ENCODE measurements at places on chromosomes 1 and 21.

GRCh38 chr1:115317101-115318012 lies 20.7 kb downstream of the NGF start:
- DNase-seq, result no peak

GRCh38 chr1:66563094-66563800 lies 29.3 kb downstream of the SGIP1 start:
- no peak for DNase-seq

- no peak for DNase-seq
Measured at GRCh38 chr1:31568895-31569595, 7.3 kb upstream of the TINAGL1 start.

GRCh38 chr1:110243146-110243545 lies 33.0 kb downstream of the KCNC4 start:
- DNase-seq, result no peak

DNA sequence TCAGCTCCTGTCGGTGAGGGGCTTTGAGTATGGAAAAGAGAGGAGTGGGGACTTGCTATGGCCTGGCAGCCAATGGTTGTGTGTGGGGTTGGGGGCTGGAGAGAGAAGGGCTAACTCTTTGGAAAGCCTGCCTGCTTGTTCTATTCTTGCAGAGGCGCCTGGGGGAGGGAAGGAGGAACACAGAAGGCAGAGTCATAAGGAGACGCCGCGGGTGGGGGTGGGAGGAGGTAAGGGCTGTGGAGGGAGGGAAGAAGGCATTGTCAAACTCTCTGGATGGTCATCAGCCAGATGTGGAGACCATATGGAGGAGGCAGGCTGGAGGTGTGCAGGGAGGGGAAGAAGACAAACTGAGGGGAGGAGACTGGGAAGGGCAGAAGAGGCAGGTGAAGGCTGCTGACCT lies 70.0 kb downstream of the PLXNA2 start:
- DNase-seq, result no peak

- DNase-seq, result peak; percentile 81
Measured at GRCh38 chr1:150109586-150109985, 40.1 kb upstream of the PLEKHO1 start.

GRCh38 chr1:116545359-116545705 lies 25.5 kb downstream of the CD58 start:
- no peak for DNase-seq

DNA sequence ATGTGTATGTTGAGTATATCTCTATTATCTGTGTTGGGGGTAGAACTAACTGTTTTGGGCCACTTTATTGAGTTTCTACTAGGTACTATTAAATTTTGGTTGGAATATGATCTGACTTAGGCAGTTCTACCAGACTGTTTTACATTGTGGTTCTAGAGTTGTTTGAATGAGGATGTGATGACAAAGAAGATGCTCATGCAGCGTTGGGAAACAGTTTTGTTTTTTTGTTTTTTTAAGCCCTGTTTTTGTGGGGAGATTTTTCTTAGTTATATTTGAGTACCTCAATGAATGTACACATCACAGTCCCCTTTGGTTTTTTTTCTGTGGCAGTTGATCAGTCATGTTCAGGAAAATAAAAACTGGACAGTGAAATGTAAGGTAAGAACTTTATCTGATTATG lies 40.1 kb downstream of the TMED5 start:
- no peak for DNase-seq

DNA sequence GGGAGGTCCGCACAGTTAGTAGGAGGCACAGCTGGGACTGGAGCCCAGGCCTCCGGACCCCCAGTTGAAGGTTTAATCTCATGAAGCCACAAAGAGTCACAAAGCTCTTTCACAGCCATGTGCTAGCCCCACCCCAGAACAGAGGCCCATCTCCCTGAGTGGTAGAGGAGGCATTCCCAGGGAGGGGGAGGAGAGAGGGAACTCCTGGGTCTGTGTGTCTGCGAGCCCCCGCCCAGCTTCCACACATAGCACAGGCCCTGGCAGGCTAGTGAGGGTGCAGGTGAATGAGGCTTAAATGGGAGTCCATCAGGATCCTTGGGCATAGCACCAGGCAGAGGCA lies 197.8 kb downstream of the MATN1 start:
- DNase-seq, result no peak

- DNase-seq, result no peak
Measured at GRCh38 chr1:9315411-9316079, 22.9 kb downstream of the SPSB1 start.

- no peak for DNase-seq
Measured at GRCh38 chr1:172357753-172358385, 62.6 kb upstream of the C1orf105 start.

- DNase-seq, result no peak
Measured at GRCh38 chr1:153938996-153939395, 7.5 kb downstream of the DENND4B start.

DNA sequence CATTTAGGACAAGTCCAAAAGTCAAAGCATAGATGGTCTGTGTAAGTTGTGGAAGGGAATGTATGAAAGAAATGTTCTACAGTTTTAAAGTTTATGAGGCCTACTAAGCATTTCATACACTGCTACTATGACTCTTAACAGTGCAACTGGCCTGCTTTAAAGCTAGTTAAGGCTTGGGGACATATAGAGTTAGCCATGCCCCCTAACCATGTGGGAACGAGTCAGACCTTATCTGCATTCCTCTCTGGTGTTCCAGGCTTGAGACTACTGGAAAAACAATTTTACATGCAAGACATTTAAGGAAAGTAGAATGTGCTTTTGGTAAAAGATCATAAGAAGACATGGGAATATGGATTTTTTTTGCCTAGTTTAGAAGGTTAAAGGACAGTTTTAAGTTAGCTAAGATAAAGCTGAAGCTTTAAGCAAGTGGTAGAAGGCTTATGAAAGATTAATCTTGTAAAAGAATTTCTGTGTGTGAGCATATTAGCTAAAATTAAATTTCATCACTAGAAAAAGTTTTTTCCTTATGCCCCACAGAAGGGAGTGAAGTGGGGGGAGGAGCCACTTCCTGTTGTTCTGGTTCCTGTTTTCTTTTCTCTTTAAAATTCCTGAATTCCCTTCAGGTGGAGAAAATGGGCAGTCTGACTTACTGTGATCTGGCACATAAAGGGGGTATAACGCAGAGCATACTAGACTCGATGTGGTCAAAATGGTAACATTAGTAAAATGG lies 8.9 kb upstream of the CD48 start:
- no peak for DNase-seq

DNA sequence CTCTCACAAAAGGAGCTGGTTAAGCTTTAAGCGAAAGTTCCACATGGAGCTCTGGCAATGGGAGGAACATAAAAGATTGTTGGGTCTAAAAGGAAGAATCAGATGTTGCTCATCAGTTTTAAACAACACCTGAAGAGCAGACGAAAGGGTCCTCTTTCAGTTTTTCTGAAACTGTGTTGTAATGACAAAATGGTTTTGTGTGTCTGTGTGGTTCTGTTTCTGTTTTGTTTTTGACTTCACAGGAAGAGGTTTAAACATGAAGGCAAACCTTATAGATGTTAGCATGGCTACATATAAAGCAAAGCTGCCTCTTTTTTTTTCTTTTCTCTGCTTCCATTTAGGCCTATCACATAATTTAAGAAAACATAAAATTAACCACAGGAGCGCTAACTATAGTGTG lies 136.1 kb downstream of the ZP4 start:
- no peak for DNase-seq

DNA sequence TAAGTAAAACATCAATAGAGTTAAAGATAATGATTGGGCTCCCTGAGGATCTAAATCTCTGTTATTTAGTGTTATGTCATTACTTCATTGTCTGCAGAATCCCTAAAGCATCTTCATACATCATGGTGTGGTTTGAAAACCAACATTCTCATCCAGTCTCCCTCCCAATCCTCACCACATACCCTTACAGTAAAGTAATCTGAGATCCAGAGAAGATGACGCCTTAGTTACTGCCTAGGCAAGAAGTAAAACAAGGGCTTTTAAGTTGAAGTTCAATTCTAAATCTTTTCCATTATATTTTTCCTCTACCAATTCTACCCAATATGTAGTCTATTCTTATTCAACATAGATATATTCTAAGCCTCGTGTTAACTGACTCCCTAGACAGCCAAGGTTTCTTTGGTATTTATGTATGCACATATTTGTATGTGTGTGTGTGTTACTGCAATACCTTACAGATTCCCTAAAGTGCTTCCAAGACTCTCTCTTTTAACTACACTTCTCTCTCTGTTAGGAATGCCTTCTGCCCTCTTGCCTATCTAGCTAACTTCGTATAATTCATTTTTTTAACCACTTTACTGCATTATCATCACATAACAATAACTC lies 17.3 kb downstream of the DPH5 start:
- DNase-seq, result no peak

GRCh38 chr1:48035371-48036141 lies 38.4 kb upstream of the TRABD2B start:
- DNase-seq, result no peak

GRCh38 chr1:168923521-168924136 lies 182.9 kb upstream of the ATP1B1 start:
- no peak for DNase-seq

DNA sequence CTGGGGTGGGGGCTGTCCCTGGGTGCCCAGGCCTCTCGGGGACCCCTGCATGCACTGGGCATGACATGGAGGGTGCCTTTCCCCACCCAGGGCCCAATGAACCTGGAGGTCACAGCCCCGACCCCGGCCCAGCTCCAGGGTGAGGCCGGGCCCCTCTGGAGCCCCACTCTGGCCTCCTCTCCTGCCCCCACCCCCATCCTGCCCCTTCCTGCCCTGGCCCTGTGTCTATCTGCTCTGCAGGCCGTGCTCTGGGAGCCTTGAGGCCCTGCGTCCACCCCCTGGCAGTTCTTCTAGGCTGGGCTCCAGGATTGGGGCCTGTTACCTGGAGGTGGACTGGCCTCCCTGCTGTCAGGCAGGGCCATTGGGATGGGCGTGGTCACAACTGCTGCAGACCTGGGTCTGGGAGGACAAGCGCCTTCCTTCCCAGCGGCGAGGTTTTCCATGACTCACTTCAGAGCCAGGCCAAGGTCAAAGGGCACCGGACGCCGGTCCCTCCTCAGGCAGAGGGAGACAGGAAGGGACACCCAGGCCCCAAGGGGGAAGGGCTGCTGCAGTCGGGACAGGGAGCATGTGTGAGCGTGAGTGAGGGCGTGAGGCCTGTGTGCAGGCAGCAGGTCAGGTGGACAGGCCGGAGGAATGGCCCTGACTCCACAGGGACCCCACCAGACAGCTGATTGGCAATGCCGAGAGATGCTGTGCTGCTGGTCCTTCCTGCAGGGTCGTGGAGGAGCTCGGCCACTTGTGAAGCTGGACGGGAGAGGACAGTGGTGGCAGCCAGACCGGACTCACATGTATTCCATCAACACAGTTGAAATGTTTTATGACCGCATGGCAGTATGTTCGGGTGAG lies 31.1 kb upstream of the POFUT2 start:
- DNase-seq, result no peak

- no peak for DNase-seq
Measured at GRCh38 chr1:64378826-64379225, 91.1 kb upstream of the CACHD1 start.

- peak; percentile 59 for DNase-seq
Measured at GRCh38 chr21:42513985-42514882, 582 bp downstream of the SLC37A1 start.

GRCh38 chr1:97680894-97681293 lies 239.9 kb downstream of the DPYD start:
- DNase-seq, result no peak

GRCh38 chr1:164767752-164768402 lies 208.9 kb downstream of the PBX1 start:
- DNase-seq, result no peak

- DNase-seq, result no peak
Measured at GRCh38 chr1:227447531-227447990, 115.8 kb upstream of the ZNF678 start.

GRCh38 chr1:18684303-18684702 lies 53.7 kb downstream of the PAX7 start:
- DNase-seq, result no peak
